ENCODE measurements at places on chromosomes 5 and 9.

- DNase-seq = no peak
These were observed 18.0 kb downstream of the LHX2 start for GRCh38 chr9:124029617-124030016.

DNA sequence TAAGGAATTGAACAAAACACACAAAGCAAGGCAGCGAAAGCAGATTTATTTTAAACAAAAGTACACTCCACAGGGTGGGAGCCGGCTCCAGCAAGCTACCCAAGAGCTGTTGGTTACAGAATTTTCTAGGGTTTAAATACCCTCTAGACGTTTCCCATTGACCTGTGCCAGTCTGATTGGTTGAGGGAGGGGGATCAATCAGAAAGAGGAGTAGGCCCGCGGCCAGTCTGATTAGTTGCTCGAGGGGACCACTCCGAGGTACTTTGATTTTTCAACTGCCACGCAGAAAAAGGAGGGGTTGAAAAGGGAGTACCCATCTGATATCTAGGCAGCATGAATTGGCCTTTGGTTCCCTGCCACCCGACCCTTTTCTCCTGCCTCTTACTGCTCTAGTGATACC is 998 bp downstream of the SRP19 start:
- DNase-seq = no peak

- no peak for DNase-seq
These were observed 397.6 kb upstream of the IRX4 start for GRCh38 chr5:2280318-2280717.

DNA sequence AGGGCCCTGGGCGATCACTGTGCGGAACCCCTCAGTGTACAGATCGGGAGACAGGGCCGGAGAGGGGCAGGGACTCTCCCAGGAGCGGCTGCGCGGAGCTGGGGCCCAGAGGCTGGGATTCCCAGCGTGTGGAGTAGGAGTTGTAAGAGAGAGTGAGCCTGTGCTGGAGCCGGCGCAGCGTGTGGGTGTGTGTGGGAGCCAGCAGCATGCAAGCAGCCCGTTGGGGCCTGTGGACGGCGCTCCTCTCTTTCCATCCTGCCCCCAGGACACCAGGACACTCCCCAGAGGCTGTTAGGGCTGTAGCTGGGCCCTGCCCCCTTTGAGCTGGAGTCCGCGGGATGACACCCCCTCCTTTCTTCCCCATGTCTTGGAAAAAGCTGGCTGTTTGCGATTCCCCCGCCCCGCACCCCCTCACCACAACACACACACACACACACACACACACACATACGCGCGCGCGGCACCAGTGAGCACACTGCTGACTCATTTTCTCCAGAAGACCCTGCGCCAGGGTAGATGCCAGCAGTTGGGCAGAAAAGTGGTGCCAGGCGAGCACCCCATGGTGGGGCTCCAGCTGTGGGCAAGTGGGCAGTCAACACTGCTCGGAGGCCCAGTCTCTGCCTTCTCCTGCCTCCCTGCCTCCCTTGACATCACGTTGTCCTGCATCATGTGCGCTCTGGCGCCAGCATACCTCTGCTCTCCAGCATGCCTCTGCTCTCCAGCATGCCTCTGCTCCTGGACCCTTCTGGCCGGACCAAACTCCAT is 1.5 kb downstream of the COL27A1 start:
- DNase-seq = no peak

DNA sequence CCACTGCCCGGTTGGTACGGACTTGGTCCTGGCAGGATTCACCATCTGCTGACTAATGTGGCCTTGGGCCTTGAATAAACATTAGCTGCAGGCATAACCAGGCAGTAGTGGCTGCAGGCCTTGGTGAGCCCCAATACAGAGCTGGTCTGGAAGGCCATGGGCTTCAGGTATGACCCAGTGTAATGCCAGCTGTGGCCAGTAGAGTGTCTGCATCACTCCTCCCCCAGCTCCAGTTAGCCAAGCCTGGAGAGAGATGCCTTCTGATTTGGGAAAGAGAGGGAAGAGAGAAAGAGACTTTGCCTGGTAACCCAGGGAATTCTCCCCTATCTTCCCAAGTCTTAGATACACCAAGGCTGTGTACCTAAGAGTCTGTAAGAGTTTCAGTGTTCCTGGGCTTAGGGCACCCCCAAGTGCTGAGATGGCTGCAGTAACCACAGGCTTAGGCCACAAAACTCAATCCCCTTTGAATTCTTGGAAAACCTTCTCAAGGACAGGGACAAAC is 5.6 kb upstream of the C5 start:
- DNase-seq = no peak

DNA sequence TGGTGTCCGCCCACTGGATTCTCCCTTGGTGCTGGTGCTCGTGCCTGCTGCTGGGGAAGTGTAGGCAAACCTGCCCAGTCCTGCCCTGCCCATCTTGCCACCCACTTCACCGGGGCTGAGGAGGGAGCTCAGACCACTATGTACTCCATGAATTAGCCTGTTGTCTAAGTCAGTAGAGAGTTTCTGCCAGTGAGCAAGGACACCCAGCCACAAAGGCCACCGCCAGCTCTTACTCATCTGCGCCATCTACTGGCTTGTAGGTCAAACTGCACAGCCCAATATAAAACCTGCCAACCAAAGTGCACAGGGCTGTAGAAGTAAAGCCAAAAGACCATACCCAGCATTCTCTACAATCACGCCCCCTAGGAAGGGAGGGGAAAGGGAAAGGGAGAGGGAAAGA is 102.3 kb downstream of the GLIS3 start:
- no peak for DNase-seq

GRCh38 chr5:29568028-29568427 is 1625.5 kb upstream of the CDH6 start:
- no peak for DNase-seq

Data from NCI-H1048 (cell line).